A549 treated with ZK216348 at 1 μM for 4 hours (cell line): ENCODE measurements at places on chromosomes 3 and 15. TPM values are rescaled to one million over a fixed set of nuclear protein-coding genes. Genes with fewer than 3 reads are reported as not detected.

FRMD5 gene
- total RNA-seq: 2.4 to 5.9 TPM (median 2.7 TPM) in 5 replicates

SLC12A1 gene
- not detected in 5 replicates for total RNA-seq

TMEM207 gene
- not detected in 5 replicates for total RNA-seq

ADGRG7 gene
- not detected in 5 replicates for total RNA-seq

SPINK8 gene
- not detected in 5 replicates for total RNA-seq
